ENCODE measurements at places on chromosomes 1 and 21. TPM values are rescaled to one million over a fixed set of nuclear protein-coding genes. Genes with fewer than 3 reads are reported as not detected.

DNA sequence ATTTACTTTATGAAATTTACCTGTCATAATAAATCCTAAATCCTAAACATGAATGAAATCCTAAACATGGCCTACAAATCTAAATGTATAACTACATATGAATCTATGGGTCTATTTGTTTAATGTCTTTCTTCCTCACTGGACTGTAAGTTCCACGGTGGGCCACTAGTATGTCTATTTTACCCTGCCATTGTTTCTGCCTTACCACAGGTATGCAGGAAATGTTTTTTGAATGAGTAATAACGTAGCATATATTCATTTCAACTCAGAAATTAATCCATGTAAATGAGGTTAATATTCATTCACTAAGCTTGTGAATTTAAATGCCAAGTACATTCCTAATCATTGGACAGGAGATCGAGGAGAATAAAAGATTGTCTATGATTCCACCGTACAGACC is 35.3 kb downstream of the B3GALNT2 start:
- DNase-seq = no peak

GRCh38 chr1:227543283-227544066 is 19.9 kb upstream of the ZNF678 start:
- peak; percentile 62 for DNase-seq

- no peak for DNase-seq
These were observed 3.5 kb downstream of the NIPAL3 start for GRCh38 chr1:24418898-24419628.

DNA sequence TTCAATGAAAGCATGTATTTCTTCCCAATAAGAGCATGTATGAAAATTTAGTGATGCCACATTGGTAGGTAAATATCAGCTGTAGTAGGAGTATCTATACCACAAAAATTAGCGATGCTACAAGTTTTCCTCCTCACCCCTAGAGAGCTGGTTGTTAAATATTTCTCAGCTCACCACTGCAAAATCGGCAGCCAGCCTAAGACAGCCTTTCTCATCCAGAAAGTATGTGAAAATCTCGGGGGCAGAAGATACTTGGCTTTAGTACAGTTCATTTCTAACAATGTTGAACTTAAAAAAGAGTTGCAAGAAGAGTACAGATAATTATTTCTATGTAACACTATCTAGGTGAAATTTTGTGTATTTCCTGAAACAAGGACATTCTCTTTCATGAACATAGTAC is 235.4 kb downstream of the TPR start:
- no peak for DNase-seq

DNA sequence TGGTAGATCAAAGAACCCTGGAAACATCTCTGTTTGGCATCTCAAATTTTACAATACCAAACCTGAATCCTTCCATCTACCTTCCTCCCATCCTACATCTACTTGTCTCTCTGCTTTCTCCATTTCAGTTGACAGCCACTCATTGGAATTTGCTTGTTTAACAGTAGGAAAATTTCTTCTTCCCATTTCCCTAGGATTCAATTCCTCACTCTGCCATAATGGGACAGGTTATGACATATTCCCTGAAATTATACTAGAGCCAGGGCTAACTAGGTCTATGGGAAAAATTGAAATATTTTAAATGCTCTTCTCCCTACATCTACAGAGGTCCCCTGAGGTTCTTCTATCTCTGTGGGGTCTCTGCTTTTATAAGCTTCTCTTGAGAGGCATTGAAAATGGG is 257.7 kb downstream of the KCNH1 start:
- no peak for DNase-seq

- no peak for DNase-seq
These were observed 24.1 kb upstream of the ARHGEF16 start for GRCh38 chr1:3430406-3430805.

DNA sequence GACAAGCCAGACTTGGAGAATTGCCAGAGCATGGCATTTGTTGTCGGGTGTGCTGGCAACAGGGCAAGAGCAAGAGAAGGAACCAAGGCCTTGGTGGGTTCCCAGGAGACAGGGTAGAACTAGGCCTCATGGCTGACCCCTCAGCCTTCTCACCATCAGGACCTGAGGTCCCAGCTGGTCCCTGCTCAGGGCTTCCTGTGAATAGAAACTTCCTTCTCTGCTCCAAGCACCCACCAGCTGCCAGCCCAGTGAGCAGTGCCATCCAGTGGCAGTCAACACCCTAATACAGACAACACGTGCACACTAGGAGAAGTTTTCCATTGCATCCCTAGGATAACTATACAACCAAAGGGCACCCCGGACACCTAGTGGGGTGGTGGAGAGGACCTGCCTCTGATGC is 22.8 kb downstream of the S100A6 start:
- DNase-seq = no peak

GRCh38 chr1:53346814-53347176 is 18.9 kb upstream of the LRP8 start:
- DNase-seq = peak; percentile 37

- DNase-seq = no peak
These were observed 392 bp upstream of the TAGLN2 start for GRCh38 chr1:159925719-159926078.

- no peak for DNase-seq
These were observed 17.7 kb downstream of the DHCR24 start for GRCh38 chr1:54869173-54869851.

DNA sequence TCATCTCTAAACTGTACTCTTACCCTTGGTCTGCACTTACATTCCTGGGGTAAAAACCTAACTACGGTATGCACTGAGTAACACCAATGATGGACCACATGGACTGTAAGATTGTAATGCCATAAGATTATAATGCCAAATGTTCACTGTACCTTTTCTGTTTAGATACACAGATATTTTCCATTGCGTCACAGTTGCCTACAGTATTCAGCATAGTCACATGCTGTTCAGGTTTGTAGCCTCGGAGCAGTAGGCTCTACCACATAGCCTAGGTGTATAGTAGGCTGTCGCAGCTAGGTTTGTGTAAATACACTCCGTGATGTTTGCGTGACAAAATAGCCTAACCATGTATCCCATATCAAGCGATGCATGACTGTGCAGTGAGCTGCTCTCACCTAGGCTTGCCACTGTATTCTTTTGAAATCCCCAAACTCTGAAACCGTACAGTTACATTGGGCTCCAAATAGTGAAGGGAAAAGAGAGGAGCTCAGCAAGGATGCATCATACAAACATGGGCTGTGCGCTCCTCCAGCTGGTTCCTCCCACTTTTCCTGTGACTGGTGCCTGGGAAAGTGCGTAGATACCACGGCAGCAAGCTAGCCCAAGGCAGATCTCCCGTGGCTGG is 35.2 kb downstream of the CFAP57 start:
- DNase-seq = no peak

- no peak for DNase-seq
These were observed 194.0 kb upstream of the PLXNA2 start for GRCh38 chr1:208438112-208438699.

GRCh38 chr1:180988253-180988752 is 34.4 kb downstream of the STX6 start:
- DNase-seq = no peak

- no peak for DNase-seq
These were observed 20.5 kb upstream of the BCL10 start for GRCh38 chr1:85296980-85297379.

DNA sequence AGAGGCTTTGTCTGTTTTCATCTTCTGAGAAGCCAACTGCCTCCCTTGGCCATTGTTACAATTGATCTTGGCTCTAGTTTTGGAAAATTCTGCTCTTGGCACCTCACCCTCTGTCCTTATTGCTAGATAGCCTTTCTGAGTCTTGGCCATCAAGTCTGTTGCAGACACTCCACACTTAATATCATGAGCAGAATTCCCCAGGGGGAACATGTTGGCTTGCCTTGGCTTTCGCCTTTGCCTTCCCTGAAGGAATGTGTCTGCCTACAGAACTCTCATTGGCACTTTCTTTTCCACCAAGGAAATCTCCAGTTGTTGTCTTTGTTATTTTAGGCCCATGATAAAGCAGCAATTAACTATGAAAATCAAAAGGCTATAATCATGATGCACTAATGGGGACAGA is 42.7 kb upstream of the LDLRAP1 start:
- DNase-seq = no peak

DNA sequence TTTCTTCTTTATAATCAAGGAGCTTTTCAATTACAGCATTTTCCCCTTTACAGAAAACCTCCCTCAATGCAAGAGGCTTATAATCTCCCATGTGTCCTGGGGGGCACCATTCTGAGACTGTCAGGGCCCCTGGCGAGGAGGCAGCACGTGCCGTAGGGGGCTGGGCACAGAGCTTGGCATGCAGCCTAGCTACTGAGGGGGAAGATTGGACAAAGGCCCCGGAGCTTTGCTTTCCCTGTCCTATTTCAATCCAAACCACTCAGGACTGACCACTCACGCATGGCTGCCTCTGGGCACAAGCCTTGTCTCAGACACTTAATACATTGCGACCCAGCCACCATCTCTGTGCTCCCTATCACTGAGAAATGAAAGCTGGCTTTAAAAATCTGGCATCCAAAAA is 2.8 kb upstream of the RAP1GAP start:
- DNase-seq = no peak

- no peak for DNase-seq
These were observed 92.6 kb upstream of the SERBP1 start for GRCh38 chr1:67522793-67523192.

DNA sequence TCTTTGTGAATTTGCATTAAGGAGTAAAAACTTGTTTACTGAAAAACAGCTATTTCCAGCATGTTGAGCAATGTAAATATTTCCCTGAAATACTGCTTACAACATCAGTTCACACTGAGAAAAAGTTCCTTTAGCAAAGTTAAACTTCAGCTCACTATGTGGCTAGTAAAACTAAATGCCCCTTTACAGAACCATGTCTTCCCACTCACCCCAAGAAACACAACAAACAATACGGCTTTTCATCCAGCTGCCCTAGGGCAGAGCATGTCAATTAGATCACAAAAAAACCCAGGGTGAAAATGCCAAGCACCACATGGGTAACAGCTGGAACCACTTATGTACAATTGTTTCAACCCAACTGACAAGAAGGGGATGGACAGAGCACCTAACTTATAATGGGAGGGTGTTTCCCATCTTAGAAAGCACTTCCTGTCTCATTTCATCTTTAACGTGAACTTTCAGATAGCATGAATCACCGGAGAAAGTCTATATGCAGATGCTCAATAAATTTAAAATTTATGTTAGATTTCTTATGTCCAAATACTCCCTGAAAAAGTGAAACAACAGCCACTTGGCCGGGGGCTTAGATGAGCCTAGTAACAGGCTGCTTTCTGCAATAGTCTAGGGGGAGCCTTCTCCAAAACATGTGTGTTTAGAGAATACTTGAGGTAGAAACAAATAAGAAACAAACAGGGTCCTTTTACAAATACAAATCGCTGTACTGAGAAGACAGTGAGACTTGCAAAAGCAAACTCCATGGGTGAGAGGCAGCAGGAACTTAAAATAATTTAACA is 6.6 kb downstream of the NID1 start:
- no peak for DNase-seq

GRCh38 chr1:1757422-1758058 is 20.7 kb downstream of the NADK start:
- DNase-seq = peak; percentile 73

DNA sequence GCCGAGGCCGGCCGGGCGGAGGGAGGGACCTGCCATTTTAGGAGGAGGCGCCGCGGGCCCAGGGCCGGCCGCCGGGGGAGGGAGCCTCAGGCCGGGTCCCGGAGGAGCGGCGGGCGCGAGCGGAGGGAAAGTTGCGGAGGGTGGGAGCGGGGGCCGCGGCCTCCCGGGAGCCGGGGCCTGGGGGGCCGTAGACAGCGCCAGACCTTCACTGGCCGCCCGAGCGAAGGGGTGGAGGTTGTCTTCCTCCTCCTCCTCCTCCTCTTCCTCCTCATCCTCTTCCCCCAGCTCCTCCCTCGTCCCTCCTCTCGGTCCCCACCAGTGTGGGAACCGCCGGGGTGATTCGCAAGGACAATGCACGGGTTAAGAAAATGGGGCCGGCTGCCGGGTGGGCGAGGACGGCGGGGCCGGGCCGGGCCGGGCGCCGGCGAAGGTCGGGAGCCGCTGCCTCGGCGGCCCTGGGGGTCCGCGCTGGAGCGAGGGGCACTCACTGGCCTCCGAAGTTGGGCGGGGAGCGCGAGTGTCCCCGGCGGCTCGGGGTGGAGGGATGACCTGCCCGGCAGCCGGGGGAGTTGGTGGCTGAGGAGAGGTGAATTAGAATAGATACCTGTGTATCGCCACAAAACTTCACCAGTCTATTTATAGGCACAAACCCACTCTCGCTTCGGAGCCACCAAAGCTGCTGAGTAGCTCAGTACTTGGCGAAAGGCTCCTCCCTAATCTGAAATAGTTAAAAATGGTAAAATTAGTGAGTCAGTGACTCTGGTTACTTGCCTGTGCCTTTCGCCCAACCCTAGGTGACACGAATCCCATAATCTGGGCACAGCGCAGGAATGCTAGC is 1.3 kb downstream of the DYRK1A start:
- DNase-seq = peak; percentile 88

DNA sequence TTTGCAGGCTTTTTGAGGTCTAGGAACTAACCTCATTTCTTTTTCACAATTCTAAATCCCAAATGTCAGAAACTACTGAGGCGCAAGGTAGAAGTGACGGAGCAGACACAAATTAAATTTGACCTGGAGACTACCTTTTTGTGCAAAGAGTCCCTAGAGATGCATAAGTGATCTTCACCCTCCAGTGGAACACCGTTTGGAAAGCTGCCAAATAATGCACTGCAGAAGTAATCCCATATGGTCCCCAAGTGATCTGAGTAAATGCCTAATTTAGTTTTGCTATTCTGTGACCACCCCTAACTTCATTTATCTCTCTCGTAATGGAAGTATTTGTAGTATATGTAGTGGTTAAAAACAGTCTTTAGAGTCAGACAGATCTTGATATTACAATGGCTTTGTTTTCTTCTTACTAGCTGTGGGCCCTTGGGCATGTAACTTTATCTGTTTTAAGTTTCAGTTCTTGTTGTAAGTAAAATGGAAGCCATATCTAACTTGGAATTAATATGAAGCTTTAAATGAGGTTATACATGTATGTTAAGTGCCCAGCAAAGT is 70.4 kb upstream of the IPO9 start:
- DNase-seq = no peak

GRCh38 chr1:14363036-14363590 is 235.4 kb upstream of the KAZN start:
- DNase-seq = no peak

GRCh38 chr1:83500987-83501591 is 497.8 kb downstream of the TTLL7 start:
- DNase-seq = no peak

GRCh38 chr1:94553323-94553730 is 11.8 kb upstream of the F3 start:
- DNase-seq = no peak

The SLC25A34 gene
- total RNA-seq = 1.2 TPM

The GJA8 gene
- total RNA-seq = not detected

The CGN gene
- total RNA-seq = not detected

The SARS1 gene
- 132 TPM for total RNA-seq

The TESK2 gene
- total RNA-seq = 3.0 TPM

The VCAM1 gene
- total RNA-seq = 24.2 TPM

The TTC24 gene
- total RNA-seq = not detected

The LENEP gene
- total RNA-seq = not detected

The PRELP gene
- 172 TPM for total RNA-seq

Data from posterior vena cava (tissue), 2 donors.